ENCODE measurements at places on chromosomes 4 and X. TPM values are rescaled to one million over a fixed set of nuclear protein-coding genes. Genes with fewer than 3 reads are reported as not detected.

The NDST3 gene
- polyA plus RNA-seq, result 3.2 TPM

The JADE3 gene
- 23.5 TPM for polyA plus RNA-seq

The MAGEA9B gene
- polyA plus RNA-seq, result not detected

The GYG2 gene
- polyA plus RNA-seq, result 17.4 TPM

The CLGN gene
- polyA plus RNA-seq, result 3.1 TPM

The RHOXF1 gene
- 0.76 TPM for polyA plus RNA-seq

The ADH1C gene
- polyA plus RNA-seq, result 118 TPM

The PLK4 gene
- polyA plus RNA-seq, result 22.5 TPM

The RAB9B gene
- polyA plus RNA-seq, result 2.9 TPM

All from left renal cortex interstitium (tissue), 4 donors.